Breast epithelium (tissue), 4 donors: ENCODE measurements at places on chromosomes 6 and 20. TPM values are rescaled to one million over a fixed set of nuclear protein-coding genes. Genes with fewer than 3 reads are reported as not detected.

SDHAF4 gene
- total RNA-seq = 14.7 TPM

FBXL4 gene
- total RNA-seq = 39.4 TPM

ABT1 gene
- total RNA-seq = 13.8 TPM

RHAG gene
- not detected for total RNA-seq

WFDC12 gene
- total RNA-seq = not detected

HLA-DQA1 gene
- 1.6 TPM for total RNA-seq

FBXO5 gene
- total RNA-seq = 4.0 TPM

UNC93A gene
- not detected for total RNA-seq
